ENCODE measurements at places on chromosomes 13 and 19. TPM values are rescaled to one million over a fixed set of nuclear protein-coding genes. Genes with fewer than 3 reads are reported as not detected.

- H3K36me3 ChIP-seq: no peaks in the 10 kb centered on the region
- H3K27me3 ChIP-seq: no peaks in the 10 kb centered on the region
- H3K4me3 ChIP-seq: no peak overlapping the region
- H3K27ac ChIP-seq: no peak overlapping the region
- no peaks in the 10 kb centered on the region for H3K4me1 ChIP-seq
- no peak for DNase-seq
Observed at GRCh38 chr13:67107979-67108378, 122.2 kb downstream of the PCDH9 start.

DNA sequence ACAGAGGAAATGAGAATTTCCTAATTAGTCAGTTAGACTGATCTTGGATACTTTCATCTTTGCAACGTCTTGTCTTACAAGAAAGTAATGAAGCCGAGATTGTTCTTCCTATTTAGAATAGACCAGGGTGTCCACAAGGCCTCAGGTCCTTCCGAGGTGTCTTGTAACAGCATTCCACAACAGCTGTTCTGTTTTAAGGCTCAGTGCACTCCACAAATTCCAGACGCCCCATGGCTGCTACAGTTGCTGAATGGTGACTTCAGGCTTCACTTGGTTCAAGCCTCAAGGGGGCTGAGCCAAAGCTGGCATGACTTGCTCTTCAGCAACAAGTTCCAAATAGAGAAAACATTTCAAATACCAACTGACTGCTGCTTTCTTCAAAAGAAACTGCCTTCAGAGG is 143.4 kb downstream of the SHISA2 start:
- H3K36me3 ChIP-seq: no peaks in the 10 kb centered on the region
- H3K4me3 ChIP-seq: no peak overlapping the region
- H3K4me1 ChIP-seq: no peaks in the 10 kb centered on the region
- DNase-seq: no peak
- no peak overlapping the region for H3K27ac ChIP-seq

The LRRC63 gene
- not detected for total RNA-seq

DNA sequence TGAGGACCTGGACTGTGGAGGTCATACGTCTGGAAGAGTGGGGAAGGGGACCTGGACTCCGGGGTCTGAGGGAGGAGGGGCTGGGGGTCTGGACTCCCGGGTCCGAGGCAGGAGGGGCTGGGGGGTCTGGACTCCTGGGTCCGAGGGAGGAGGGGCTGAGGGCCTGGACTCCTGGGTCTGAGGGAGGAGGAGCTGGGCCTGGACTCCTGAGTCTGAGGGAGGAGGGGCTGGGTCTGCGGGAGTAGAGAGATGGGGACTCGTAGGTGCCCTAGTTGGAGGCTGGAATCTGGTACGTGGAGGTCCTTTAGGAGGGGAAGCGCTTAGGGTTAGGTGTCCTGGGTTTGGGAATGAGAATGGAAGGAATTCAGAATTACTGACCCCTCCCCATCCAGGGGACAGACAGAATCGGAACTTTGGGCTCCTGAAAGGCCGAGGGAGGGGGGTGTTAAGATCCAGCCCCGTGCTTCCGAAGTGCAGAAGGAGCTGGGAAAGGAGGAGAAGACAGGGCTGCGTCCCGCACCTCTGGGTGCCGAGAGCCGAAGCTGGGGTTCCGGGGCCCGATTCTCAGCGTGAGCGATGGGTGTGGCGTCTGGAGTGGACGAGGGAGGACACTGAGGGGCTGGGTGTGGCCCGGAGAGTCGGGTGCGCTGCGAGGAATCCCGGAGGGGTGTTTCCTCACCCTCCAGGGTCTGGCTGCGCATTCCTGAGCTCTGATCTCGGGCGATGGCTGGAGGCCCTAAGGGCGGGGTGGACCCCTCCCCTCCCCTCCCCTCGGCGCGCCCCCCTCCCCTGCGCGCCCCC is 608 bp downstream of the MYADM start:
- DNase-seq: peak; percentile 47
- H3K36me3 ChIP-seq: 0 out of 2 replicates have a peak, but pooled peaks cover 2% of the 10 kb centered on the region
- H3K4me1 ChIP-seq: peaks cover 23% of the 10 kb centered on the region
- no peaks in the 10 kb centered on the region for H3K27me3 ChIP-seq

- no peak for DNase-seq
- H3K4me3 ChIP-seq: no peak overlapping the region
- H3K27me3 ChIP-seq: no peaks in the 10 kb centered on the region
- H3K36me3 ChIP-seq: no peaks in the 10 kb centered on the region
- no peak overlapping the region for H3K27ac ChIP-seq
Observed at GRCh38 chr13:44651209-44651608, 75.1 kb upstream of the TSC22D1 start.

- no peaks in the 10 kb centered on the region for H3K4me1 ChIP-seq
- DNase-seq: no peak
- H3K4me3 ChIP-seq: no peak overlapping the region
- H3K27me3 ChIP-seq: peaks cover 18% of the 10 kb centered on the region
Observed at GRCh38 chr19:33758541-33759013, 38.1 kb upstream of the KCTD15 start.

- no peaks in the 10 kb centered on the region for H3K36me3 ChIP-seq
- DNase-seq: no peak
- H3K27ac ChIP-seq: no peak overlapping the region
- no peak overlapping the region for H3K4me3 ChIP-seq
Observed at GRCh38 chr19:29569038-29569911, 36.8 kb upstream of the POP4 start.

DNA sequence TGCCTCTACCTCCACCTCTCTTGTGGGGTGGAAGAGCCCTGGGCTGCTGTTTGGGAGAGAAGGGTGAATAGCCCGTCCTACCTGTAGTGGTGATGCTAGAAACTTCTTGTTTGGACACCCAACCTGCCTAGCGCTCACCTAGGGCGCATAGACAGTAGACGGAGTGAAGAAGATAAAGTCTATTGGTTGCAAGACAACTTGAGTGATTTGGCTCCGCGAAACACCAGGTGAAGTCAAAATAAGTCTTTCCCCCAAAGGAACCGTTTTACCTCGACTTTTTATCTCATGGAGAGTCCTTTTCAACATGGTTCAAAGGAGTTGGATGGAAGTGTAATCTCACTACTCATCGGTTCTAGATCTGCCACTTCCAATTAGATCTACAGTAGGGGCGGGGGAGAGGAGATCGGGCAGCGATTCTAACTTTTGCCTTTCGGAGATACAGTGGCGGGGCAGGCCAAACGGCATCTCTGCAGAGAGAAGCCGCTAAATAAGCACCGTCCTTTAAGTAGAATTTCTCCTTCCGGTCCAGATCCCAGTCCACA is 694 bp upstream of the ZIC5 start:
- no peaks in the 10 kb centered on the region for H3K36me3 ChIP-seq
- peaks cover 11% of the 10 kb centered on the region for H3K4me1 ChIP-seq
- no peak for DNase-seq
- no peak overlapping the region for H3K27ac ChIP-seq

The HSH2D gene
- total RNA-seq: 0.69 TPM

The DNAAF3 gene
- 0.41 TPM for total RNA-seq

DNA sequence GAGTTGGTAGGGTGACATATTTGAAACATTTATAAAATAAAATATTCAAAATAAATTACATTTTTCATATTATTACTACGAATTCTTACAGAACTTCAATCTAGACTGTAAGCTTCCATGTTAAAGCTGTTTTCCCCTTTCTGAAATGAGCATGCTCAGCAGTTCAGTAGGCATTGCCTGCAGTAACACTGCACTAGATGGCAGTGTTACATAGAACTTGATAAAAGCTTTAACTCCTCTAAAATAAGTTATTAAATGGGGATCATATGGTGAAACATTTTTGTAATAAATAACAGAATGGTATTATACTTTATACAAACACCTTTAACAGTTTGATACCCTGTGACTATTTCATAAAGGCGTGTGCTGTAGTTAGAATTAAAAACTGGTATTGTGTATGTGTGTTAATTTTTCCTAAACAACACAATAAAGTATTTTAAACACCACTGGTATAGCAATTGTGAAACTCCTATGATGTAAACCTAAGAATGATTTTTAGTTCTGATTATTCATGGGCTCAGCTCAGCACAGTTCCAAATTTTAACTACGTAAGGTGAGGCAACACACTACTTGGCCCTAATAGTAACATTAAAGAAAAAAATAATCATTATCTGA is 11.6 kb upstream of the GPR18 start:
- H3K4me3 ChIP-seq: no peak overlapping the region
- peaks cover 18% of the 10 kb centered on the region for H3K36me3 ChIP-seq
- H3K27ac ChIP-seq: no peak overlapping the region
- H3K27me3 ChIP-seq: no peaks in the 10 kb centered on the region

DNA sequence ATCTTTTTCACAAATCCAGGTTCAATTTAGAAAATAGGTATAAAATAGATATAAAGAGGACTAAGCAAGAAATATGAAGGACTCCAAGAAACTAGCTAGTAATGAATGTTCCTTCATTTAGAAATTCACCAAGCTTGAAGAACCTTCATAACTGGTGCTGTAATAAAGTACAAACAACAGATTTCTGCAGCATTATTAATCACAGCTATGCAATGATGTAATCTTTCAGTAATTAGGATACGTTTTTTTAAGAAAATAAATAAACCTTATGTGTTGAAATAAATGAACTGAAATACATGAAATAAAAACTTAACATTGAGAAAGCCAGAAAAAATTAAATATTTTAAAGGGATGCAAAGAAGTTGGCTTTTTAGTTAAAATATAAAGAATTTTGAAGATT is 236.1 kb downstream of the RGCC start:
- H3K4me3 ChIP-seq: no peak overlapping the region
- H3K4me1 ChIP-seq: no peaks in the 10 kb centered on the region
- no peaks in the 10 kb centered on the region for H3K27me3 ChIP-seq
- peaks cover 19% of the 10 kb centered on the region for H3K36me3 ChIP-seq
- no peak overlapping the region for H3K27ac ChIP-seq
- DNase-seq: no peak

The TTC9B gene
- total RNA-seq: not detected

The KLHL1 gene
- total RNA-seq: not detected

DNA sequence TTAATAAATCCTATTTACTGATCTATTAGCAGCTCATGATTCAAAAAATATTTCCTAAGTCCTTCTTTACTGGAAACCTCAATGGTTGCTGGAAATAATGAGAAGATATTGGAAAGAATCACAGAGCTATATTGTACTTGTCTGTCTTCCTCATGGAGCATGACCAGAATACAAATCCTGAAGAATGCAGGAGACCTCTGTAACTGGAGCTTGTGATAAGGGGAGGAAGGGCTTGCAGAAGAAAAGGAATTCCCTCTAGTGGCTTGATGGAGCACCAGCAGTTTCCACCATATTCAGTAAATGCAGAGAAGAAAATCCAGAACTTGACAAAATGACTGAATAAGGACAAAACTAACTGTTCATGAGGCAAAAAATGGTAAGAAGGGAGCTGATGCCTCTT is 1333.1 kb downstream of the EFNB2 start:
- no peak overlapping the region for H3K27ac ChIP-seq
- no peak for DNase-seq
- H3K4me3 ChIP-seq: no peak overlapping the region

GRCh38 chr19:9885077-9885552 is 50.0 kb downstream of the PIN1 start:
- no peaks in the 10 kb centered on the region for H3K36me3 ChIP-seq
- H3K4me3 ChIP-seq: no peak overlapping the region
- H3K4me1 ChIP-seq: no peaks in the 10 kb centered on the region
- no peak overlapping the region for H3K27ac ChIP-seq
- H3K27me3 ChIP-seq: peaks cover 3% of the 10 kb centered on the region
- no peak for DNase-seq

- DNase-seq: no peak
- no peaks in the 10 kb centered on the region for H3K27me3 ChIP-seq
- no peaks in the 10 kb centered on the region for H3K4me1 ChIP-seq
- no peak overlapping the region for H3K27ac ChIP-seq
- H3K36me3 ChIP-seq: no peaks in the 10 kb centered on the region
Observed at GRCh38 chr13:73900591-73900990, 233.6 kb downstream of the KLF12 start.

The C19orf38 gene
- total RNA-seq: not detected

DNA sequence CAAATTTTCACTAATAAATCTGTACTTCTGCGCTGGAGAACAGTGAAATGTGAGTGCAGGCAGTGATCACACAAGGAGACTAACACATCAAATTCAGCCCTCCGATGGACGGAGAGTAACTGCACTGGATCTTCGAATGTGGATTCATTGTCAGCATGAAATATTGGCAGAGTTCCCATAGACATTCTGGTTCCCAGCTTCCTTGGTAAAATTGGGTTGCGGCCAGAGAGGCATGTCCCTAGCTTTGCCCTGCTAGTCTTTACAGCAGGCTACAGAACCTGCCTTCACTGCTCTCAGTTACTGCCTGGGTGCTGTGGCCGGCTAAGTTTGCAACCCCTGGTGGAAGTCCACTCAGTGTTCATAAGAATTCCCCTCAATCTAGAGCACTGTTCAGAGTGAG is 32.3 kb upstream of the UQCRFS1 start:
- H3K27me3 ChIP-seq: no peaks in the 10 kb centered on the region
- H3K27ac ChIP-seq: no peak overlapping the region
- H3K4me1 ChIP-seq: no peaks in the 10 kb centered on the region
- H3K4me3 ChIP-seq: no peak overlapping the region
- H3K36me3 ChIP-seq: no peaks in the 10 kb centered on the region

The FGF9 gene
- not detected for total RNA-seq

DNA sequence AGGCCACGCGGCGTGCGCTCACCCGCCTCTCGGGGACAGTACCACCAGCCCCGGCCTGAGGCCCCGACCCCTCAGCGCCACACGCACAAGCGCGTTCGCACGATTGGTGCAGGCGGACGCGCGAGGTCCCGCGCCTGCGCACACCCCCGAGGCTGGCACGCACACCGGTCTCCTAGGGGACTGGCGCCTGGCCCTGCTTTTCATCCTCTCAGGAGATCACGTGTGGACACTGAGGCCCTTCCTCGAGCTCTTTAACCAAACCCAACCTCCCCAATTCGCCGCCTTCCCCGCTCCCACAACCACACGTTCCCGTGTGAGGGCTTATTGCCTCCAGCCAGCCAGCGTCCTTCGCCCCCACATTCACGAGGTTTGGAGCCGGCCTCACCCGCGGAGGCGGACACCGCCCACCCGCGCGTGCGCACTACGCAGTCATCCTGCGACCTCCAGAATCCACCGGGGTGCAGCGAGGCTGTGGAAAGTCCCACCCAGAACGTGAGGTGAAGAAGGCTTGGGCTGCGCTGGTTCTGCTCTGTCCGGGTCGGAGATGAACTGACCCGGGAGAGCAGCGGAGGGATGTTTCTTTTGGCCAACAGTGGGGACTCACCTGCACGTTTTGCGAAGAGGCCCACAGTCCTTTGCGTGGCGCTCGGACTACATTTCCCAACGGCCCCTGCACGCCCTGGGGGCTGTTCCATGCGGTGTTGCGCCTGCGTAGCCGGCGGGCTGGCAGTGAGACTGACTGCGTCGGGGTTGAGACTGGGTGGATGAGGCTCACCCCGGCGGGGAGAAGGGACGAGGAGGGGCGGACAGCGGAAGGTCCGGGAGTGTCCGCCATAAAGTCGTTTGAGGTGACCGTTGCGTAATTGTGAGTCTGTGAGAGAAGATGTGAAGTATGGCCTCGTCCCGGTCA is 539 bp upstream of the ZNF667 start:
- no peak overlapping the region for H3K4me3 ChIP-seq
- no peaks in the 10 kb centered on the region for H3K4me1 ChIP-seq
- DNase-seq: no peak
- no peaks in the 10 kb centered on the region for H3K27me3 ChIP-seq
- no peak overlapping the region for H3K27ac ChIP-seq

GRCh38 chr13:88429862-88430261 is 758.7 kb downstream of the SLITRK5 start:
- H3K27me3 ChIP-seq: no peaks in the 10 kb centered on the region
- H3K36me3 ChIP-seq: no peaks in the 10 kb centered on the region
- H3K4me3 ChIP-seq: no peak overlapping the region
- DNase-seq: no peak
- no peaks in the 10 kb centered on the region for H3K4me1 ChIP-seq
- no peak overlapping the region for H3K27ac ChIP-seq

- H3K4me1 ChIP-seq: no peaks in the 10 kb centered on the region
- DNase-seq: no peak
- no peaks in the 10 kb centered on the region for H3K27me3 ChIP-seq
- H3K4me3 ChIP-seq: no peak overlapping the region
- H3K36me3 ChIP-seq: no peaks in the 10 kb centered on the region
- H3K27ac ChIP-seq: no peak overlapping the region
Observed at GRCh38 chr13:60663788-60664187, 266.8 kb downstream of the TDRD3 start.

All from HepG2 (cell line).